ENCODE measurements at places on chromosomes 11 and 22. TPM values are rescaled to one million over a fixed set of nuclear protein-coding genes. Genes with fewer than 3 reads are reported as not detected.

The SYT13 gene
- total RNA-seq: not detected

DNA sequence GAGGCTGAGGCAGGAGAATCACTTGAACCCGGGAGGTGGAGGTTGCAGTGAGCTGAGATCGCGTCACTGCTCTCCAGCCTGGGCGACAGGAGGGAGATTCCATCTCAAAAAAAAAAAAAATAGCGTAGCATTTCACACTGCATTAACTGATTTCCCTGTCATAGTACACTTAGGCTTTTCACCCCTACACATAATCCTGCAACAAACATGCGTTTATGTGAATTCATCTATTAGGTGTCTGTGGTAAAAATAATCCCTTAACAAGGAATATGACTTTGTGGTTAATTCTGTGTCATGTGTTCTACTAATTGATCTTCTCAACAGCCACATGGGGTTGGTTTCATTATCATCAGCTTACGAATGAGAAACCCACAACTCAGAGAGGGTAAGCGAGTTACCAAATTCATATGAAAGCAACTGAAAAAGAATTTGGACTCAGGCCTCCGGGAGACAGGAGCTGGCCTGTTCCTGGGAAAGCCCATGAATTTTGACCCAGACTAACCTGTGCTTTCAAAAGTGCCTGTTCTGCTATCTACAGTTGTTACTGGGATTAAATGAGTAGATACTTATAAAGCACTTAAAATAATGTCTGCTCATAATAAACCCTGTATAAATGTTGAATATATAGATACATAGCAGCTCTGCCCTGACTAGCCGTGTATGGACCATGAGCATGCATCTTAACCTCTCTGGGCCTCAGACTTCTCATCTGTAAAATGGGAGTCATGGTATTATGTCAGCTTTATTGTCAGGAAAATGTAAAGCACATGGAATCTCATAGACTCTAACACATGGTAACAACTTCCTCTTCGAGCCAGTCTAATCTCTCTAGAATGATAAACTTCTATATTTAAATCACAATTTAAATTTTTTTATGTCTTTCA lies 36.6 kb downstream of the KCNJ1 start:
- DNase-seq: peak; percentile 77

DNA sequence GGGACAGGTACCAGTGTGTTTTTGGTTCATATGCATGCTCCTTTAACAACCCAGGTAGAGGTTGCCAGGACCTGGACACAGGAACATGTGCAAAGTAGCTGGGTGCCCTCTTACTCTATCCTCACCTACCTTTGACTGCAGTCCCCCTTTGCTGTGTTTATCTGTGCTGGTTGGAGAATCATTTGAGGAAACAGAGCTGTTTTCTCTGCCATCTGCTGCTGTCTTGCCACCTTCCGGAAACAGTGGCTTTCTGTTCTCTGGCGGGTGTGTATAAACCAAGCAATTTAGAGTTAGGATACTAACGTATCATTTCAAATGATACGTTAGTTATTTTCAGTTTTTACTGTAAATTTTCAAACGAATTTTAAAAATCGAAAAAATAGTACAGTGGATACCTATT lies 171.9 kb upstream of the TTC12 start:
- DNase-seq: no peak

DNA sequence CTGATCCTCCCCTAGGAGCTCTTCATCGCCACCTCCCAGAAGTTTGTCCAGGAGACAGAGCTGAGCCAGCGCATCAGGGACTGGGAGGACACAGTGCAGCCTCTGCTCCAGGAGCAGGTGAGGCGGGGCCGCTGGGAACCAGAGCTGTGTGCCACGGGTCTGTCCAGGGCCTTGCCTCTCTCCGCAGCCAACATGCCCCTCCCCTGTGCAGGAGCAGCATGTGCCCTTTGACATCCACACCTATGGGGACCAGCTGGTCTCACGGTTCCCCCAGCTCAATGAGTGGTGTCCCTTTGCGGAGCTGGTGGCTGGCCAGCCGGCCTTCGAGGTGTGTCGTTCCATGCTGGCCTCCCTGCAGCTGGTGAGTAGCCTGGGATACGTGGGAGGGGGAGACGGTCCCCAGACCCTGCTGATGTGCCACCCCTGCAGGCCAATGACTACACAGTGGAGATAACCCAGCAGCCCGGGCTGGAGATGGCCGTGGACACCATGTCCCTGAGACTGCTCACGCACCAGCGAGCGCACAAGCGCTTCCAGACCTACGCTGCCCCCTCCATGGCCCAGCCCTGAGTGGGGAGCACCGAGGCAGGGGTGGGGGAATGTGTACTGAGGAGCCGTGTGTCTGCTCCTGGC lies 2.5 kb downstream of the SCO2 start:
- DNase-seq: no peak

The KRTAP5-8 gene
- total RNA-seq: not detected

The KCTD14 gene
- not detected for total RNA-seq

DNA sequence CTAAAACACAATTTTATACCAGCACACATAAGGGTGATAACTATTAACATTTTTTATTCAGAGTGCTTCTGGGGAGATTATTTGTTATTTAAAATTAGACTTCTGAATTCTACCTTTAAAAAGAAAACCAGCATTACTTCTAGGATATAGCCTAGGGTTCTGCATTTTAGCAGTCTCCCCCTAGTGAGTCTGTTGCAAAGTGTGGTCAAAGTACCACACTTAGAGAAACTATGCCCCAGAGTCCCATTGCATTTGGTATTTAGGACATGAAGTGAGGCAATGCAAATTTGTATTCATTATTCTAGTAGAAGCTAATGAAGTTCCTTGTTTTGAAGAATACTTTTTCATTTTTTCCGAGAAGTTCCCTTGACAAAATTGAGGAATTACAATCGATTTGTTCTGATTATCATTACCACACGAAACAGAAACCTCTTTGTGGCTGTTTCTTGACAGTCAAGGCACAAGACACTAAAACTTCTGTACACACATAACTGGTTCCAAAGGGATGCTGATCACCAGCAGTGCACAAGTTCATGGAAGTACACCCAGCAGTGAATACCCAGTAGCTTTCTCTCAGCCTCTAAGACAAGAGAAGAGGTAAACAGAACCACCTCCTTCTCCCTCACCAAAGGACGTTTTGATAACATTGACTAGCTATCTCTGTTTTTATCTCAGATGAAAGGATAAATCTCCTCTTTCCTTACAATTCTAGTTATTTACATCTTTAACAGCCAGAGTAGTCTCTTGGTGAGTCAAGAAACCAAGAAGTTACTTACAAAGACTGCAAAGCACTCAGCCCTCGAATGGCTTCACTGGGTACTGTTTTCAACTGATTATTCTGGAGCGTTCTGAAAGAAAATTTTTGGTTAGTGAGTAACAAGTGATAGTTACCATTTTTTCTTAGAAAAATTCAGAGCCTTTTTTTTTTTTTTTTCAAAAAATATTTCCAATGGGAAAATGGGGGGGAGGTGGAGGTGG lies 27.6 kb upstream of the CCDC34 start:
- no peak for DNase-seq

DNA sequence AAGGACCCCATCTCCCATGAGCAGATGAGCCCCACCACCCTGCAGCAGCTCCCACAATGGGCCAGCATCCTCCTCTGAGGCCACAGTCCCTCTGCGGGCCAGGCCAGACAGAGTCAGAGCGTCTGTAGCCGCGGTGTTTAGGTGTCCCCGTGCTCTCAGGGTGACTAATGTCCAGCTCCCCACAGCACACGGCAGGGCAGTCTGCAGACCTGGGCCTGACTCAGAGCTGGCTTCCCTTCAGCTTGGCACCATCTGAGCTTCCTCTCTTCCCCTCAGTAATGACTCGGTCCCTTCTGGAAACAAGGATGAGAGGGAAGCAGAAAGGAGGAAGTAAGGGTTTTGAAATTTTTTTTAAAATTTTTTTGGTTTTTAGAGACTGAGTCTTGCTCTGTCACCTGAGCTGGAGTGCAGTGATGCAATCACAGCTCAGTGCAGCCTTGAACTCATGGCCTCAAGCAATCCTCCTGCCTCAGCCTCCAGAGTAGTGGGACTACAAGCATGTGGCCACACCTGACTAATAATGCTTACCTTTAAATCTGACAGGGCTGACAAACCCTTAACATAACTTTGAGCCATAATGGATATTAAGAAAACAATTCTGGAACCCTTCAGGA lies 28.5 kb downstream of the LRRC74B start:
- no peak for DNase-seq

- DNase-seq: no peak
Measured at GRCh38 chr11:68153742-68154141, 32.6 kb upstream of the CHKA start.

- no peak for DNase-seq
Measured at GRCh38 chr11:17638311-17638710, 81.1 kb upstream of the MYOD1 start.

DNA sequence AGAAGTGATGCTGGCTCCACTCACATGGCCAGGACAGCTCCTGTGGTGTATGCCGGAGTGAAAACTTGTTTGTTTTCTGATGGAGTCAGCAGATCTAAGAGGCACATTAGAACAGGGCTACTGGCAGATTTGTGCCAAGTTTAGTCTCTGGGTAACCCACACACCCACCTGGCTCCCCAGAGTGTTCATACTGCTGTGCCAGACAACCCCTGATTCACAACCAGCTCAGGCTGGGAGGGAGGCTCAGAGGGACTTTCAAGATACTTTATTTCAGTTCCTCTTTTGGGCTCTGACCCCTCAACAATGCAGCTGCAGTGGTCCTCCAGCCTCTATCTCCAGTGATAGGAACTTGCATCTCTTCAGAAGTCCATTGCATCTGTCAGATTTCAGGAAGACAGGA lies 8.5 kb downstream of the NTM start:
- DNase-seq: no peak

DNA sequence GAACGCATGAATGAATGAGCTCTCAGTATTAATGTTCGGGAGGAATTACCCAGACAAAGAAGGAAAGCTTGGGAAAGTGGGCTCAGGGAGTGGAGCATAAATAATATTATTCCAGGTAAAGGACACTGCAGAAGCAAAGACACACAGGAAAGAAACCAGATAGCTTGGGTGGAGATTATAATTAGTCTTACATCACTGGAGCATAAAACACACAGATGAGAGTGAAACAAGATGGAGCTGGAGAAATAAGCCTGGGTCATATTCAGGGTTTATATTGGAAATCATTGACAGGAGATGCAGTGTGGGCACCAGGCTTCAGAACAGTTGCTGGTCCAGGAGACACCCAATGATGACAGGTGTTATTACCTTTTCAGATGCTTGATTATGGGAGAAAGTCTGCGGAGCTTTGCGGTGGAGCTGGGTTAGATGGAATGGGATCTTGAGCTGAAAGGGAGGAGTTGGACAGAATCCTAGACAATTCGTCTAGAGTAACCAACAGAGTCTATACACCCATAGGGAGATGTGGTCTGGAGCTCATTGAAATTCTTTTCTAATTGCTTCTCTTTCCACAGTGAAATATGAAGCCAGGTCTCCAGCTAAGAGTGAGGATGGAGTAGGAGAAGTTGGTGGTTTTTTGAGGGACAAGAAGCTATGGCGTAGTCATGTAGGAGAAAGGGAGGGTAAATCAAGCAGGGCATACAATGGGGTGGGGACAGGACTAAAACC lies 227.2 kb downstream of the FAM76B start:
- no peak for DNase-seq

The C22orf42 gene
- not detected for total RNA-seq

The ANO1 gene
- total RNA-seq: not detected

DNA sequence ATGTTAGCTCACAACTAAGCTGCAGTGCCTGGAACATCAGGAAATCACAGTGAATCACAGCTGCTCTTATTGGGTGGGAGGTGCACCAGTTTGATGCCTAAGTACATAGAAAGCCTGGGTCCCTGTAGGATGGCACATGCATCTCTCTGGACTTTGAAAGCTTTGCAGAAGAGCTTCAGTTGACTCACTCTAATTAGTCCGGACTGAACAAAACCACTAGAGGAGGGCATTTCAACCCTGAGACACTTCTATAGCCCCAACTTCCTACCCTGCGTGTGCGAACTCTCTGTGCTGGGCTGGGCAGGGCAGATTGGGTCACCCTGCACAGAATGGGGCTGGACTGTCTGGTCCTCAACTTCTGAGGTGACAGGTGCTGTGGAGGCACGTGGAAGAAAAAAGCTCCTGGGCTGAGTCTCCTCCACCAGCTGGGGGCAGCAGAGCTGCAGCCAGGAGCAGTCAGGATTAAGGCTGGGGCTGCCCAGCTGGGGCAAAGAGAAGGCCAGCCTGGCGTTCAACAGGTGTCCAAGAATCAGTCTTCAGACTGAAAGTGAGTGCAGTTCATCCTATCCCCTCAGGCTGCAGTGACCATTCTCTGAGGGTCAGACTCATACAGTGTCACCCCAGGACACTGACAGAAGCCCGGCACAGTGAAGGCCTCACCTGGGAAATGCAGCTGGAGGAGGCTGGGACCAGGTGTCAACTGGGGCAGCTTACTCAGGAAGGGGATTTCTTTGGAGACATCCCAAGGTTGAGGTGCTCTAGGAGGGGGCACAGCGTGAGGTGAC lies 22.1 kb downstream of the GGTLC2 start:
- DNase-seq: peak; percentile 38

- DNase-seq: no peak
Measured at GRCh38 chr11:111185266-111185665, 60.3 kb upstream of the POU2AF2 start.

The C2CD2L gene
- 25.6 TPM for total RNA-seq

GRCh38 chr11:20070459-20070858 lies 89.8 kb downstream of the DBX1 start:
- DNase-seq: no peak

- no peak for DNase-seq
Measured at GRCh38 chr11:83520849-83521248, 234.7 kb upstream of the CCDC90B start.

DNA sequence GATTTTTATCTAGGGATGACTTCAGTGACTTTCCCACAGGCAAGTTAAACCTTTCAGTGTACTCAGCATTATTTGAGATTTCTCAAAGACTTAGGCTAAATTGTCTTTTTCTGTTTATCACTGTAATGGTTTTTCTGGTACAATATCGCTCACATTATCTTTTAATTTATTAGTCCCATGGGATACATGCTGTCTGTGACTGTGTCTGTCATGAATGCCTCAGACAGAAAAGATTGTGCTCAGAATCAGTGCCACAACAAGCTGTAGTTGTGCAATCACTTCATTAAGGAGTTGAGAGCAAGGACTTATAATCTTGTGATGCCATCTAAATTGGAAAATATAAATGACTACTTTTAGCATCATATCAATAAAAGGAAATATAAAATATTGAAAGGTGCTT lies 2374.2 kb upstream of the RAG2 start:
- no peak for DNase-seq

DNA sequence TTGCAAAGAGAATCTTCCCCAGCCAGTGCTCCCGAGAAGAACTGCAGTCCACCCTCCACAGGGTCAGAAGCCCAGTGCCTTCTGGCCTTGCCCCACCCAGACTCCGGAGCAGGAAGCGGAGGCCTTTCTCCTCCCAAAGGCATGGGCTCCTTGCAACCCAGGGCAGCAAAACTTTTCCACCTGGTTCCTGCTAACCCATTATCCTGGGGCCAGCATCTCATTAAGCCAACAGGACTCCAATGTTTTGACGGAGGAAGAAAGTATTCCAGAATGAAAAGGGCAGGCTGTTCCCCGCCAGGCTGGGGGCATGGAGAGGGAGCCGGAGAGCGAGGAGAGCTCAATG lies 88.1 kb downstream of the RTL6 start:
- no peak for DNase-seq

The PAX6 gene
- total RNA-seq: not detected

- DNase-seq: no peak
Measured at GRCh38 chr11:129374993-129375750, 476 bp upstream of the BARX2 start.

The HBG2 gene
- total RNA-seq: not detected

The NAALAD2 gene
- total RNA-seq: not detected

The LDHA gene
- 228 TPM for total RNA-seq

The P2RX6 gene
- 0.18 TPM for total RNA-seq

- DNase-seq: no peak
Measured at GRCh38 chr22:19530751-19531150, 6.5 kb upstream of the CLDN5 start.
